Activated CD4-positive, alpha-beta T cell treated with anti-CD3 and anti-CD28 coated beads, Interleukin-2, amount 50 U/mL, for 1 hour (primary cell): ENCODE measurements at places on chromosomes 3 and 15.
A peak's percentile ranks its signal among the peaks of the same experiment; 100 is the strongest.

DNA sequence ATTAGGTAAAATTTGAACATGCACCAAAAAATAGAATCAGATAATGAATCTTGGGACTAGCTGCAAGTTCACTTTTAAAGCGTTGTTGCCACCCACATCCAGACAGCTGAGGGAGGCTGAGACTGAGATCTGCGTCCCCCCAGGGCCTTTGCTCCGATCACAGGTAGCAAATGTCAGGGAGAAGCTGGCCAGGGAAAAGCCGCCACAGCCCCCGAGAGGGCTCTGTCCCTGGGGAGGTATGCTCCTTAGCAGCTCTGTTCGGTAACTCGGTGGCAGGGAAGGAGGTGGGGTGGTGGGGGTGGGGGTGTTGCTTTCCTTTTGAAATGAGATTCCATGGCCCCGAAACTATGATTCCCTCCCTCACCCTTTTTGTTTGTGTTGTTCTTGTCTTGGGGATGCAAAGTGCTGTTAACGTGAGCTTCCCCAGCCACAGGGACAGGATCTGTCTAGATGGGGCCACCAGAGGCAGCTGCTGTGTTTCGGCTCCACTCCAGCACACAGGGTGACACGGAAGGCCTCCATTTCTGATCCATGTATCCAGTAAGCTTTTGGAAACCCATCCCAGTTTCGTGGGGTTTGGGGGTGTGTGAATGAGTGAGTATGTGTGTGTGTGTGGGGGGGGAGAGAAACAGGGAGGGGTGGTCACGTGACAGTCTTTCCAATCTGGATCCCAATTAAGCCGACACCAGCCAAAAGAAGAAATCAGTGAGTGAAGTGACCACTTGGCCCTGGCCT, 1.1 kb upstream of the MINAR1 start:
- DNase-seq: no peak

DNA sequence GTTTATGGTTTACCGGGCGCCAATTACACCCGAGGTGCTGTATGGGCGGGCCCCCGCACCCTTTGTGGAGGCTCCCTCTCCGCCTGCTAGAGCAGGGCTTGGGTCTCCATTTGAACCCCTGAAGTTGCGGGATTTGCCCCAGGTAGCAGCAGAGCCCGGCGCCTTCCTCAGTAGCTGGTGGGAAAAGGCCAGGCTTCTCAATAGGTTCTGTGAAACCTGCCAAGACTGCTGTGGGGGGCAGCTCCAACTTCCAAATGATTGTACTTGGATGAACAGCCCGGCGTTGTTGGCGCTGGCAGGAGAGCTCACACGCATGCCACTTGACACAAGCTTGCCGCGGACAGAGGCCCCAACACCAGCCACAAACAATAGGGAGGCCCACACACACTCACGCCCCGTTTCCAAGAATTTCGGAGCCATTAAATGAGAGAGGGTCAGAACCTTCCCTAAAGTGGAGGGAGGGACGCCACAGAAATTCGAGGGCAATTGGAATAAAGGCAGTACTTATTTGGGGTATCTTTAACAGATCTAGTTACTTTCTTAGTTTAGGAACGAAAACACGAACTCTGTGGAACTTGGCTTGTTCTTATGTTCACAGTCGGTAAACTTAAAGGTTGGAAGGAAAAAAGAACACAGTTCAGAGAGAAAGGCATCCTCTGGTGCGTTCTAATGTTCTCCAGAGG, 1.4 kb downstream of the EPHB3 start:
- DNase-seq: no peak

- DNase-seq: no peak
Observed at GRCh38 chr3:22319446-22319845, 568.4 kb upstream of the ZNF385D start.

- DNase-seq: no peak
Observed at GRCh38 chr3:30539772-30540171, 66.6 kb upstream of the TGFBR2 start.

DNA sequence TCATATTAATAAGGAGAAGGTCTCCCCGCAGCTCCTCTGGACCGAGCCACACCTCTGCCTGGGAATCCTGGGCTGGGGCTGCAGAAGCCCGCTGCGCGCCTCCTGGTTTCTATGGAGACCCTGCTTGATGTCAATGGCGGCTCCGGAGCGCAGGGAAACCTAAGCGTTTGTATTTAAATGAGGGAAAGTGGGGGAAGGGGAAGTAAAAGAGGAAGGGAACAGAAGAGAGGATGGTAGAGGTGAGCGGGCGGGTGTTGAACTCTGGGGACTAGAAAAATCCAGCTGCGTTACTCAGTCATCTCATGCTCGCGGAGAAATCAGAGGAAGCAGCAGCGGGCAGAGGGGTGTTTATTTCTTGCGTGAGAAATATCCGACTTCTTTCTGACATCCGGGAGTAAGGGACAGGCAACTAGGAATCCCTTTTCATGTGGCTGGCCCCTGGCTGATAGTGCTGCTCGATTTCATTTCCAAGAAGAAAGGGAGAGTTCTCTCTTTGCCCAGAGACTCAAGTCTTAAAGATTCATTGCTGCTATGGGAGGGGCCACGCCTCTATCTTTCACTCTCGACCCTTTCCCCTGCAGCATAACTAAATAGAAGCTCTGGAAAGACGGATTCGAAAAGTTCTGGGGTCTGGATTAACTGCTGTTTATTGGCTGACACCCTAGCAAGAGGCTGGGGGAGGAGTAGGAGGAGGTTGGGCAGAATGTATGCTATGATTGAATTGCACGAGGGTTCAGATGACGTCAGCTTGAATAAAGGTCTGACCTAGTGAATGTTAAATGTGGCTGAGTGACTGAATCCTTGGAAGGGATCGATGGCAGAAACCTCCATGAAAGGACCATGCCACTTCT, 110.5 kb upstream of the GAP43 start:
- DNase-seq: peak; percentile 1

- DNase-seq: no peak
Observed at GRCh38 chr3:47850564-47851410, 47.8 kb downstream of the DHX30 start.

DNA sequence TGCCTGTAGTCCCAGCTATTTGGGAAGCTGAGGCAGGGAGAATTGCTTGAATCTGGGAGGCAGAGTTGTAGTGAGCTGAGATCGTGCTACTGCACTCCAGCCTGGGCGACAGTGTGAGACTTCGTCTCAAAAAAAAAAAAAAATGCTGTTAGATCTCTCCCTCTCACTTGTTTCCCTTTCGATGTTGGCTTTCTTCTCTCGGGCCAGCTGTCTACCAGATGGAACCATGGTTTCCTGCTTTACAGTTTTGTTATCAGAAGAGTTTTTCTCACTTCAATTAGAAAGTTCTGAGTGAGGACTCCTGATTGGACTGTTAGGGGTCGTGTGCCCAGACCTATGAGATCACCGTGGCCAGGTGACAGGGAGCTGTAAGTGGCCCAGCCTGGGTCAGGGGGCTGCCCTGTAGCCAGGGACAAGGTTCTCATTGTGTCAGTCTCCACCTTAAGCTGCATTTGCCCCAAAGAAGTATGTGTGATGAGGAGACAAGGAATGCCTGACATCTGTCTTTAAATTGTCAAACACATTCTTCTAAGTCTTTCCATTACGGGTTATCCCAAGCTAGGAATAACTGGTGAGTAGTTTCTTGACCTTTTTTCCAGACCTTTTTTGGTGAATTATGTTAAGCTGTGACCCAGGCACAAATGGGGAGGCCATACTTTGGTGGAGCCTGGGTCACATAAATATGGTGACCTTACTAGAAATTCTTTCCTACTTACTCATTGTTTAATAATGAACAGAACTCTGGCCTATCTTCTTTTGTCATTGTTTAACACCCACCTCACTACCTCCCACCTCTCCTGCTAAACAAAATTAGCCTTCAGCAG, 25.2 kb downstream of the SNAPC5 start:
- DNase-seq: peak; percentile 31

- DNase-seq: no peak
Observed at GRCh38 chr3:312160-312733, 115.7 kb downstream of the CHL1 start.

DNA sequence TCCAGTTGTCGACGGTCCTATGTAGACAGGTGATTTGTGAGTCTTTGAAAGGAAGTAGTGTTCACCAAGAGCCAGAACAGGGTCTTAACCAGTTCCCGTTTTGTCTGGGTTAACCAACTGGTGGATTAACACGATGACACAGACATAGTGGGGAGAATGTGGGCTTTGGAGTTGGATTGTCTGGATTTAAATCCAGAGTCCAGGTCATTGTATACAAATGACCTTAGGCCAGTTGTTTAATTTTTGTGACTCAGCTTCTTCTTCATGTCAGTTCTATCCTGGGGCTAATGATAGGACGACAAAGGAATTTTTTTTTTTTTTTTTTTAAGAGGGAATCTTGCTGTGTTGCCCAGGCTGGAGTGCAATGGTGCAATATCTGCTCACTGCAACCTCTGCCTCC, 126.7 kb downstream of the LPP start:
- no peak for DNase-seq

DNA sequence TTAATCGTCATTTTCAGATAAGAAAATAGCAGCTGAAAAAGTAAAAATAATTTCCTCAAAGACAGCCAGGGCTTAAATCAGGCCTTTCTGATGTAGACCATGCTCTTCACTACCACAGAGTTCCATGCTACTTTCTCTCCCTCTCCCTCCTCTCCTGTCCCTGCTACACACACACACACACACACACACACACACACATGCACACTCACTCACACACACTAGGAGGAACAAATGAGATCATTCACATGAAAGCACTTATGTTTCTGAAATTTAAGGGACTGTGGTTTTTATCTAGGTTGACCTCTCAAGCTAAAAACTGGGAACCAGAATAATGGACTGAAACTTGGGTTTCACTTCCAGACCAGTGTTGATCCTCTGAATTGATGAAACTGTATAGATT, 4.1 kb upstream of the PSMA4 start:
- DNase-seq: no peak

DNA sequence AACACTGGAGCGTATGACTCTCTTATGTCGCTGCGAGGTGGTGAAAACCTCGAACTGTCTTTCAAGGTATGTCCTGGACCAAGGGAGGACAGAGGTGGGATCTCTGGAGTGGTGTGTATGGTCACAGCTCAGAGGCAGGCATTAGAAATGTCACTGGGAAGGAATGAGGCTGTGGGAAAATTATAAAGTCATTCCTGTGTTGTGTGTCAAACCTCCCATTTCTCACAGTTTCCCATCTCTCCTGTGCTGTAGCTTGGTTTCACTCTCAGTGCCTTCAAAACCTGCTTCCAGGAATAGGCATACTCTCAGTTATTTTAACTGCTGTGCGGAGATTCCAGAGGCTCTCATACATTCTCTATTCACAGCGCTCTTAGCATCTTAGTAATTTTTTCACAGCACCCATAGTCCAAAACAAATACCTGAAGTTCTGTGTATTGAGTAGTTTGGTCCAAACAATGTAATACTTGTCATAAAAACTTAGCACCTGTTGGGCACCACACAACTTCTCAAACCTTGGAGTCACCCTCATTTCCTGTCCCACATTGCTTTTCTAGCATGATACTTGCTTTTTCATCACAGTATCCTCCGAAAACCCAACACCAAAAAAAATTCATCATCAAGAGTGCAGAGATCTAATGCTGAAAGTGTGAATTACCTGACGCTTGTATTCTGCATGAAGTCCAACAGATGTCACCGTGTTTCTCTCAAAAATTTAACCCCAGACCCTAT, 36.9 kb downstream of the GALNT15 start:
- no peak for DNase-seq

DNA sequence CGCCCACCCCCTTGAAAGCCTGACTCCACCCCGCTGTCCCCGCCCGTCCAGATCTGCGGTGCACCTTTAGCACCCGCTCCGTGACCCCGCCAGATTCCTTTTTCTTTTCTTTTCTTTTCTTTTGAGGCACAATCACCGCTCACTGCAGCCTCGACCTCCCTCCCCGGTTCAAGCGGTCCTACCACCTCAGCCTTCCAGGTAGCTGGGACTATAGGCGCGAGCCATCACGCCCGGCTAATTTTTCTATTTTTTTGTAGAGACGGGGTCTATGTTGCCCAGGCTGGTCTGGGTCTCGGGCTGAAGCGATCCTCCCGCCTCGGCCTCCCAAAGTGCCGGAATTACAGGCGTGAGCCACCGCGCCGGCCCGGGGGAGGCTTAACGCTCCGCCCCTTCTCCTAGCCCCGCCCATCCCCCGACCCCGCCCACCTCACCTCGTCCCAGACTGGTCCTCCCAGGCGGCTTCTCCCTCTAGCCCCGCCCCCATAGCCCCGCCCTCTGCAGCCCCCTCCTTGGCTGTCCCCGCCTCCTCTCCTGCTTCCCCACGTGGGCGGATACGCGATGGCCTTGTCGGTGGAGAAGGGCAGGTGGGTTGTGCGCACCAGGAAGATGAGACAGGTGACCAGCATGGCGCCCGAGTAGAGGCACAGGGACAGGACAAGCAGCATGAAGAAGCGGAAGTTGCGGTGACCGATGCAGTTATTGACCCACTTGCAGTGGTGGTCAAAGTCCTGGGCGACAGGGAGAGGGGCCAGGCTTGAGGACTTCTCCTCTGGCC, 3.2 kb downstream of the ZDHHC19 start:
- DNase-seq: peak; percentile 63

GRCh38 chr15:56038015-56038414, 44.6 kb upstream of the NEDD4 start:
- DNase-seq: no peak

DNA sequence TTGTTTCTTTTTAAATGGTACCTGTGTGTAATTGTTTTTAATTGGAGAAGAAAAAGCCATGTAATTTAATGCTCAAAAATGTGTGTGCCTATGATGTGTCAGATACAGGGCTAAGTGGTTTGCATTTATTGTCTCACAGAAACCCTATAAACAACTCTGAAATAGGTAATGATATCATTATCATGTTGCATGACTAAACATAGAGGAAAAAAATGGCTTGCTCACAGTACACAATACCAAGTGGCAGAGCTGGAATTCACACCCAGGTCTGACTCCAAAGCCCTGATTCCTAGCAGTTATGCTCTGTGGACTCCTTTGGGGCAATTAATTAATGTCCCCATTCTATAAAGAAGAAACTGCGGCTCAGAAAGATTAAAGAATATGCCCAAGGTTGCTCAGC, 237.4 kb upstream of the TRIM42 start:
- DNase-seq: no peak

- no peak for DNase-seq
Observed at GRCh38 chr15:63596676-63597037, 530 bp upstream of the FBXL22 start.

GRCh38 chr15:66876731-66877476, 174.9 kb downstream of the SMAD6 start:
- DNase-seq: no peak

GRCh38 chr15:74220475-74221248, 15.5 kb upstream of the CCDC33 start:
- no peak for DNase-seq
